GM12892 (cell line): ENCODE measurements at places on chromosomes 11 and 22.

DNA sequence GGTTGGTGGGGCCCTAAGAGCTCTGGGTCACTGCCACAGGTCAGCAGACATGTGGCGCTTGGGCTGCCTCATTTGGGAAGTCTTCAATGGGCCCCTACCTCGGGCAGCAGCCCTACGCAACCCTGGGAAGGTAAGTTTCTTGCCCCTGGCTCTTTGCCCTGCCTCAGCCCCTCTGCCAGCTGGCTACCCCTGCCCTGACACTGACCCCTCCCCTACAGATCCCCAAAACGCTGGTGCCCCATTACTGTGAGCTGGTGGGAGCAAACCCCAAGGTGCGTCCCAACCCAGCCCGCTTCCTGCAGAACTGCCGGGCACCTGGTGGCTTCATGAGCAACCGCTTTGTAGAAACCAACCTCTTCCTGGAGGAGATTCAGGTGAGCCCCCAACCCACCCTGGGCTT is 1.9 kb downstream of the SCYL1 start:
- peak; percentile 4 for DNase-seq

DNA sequence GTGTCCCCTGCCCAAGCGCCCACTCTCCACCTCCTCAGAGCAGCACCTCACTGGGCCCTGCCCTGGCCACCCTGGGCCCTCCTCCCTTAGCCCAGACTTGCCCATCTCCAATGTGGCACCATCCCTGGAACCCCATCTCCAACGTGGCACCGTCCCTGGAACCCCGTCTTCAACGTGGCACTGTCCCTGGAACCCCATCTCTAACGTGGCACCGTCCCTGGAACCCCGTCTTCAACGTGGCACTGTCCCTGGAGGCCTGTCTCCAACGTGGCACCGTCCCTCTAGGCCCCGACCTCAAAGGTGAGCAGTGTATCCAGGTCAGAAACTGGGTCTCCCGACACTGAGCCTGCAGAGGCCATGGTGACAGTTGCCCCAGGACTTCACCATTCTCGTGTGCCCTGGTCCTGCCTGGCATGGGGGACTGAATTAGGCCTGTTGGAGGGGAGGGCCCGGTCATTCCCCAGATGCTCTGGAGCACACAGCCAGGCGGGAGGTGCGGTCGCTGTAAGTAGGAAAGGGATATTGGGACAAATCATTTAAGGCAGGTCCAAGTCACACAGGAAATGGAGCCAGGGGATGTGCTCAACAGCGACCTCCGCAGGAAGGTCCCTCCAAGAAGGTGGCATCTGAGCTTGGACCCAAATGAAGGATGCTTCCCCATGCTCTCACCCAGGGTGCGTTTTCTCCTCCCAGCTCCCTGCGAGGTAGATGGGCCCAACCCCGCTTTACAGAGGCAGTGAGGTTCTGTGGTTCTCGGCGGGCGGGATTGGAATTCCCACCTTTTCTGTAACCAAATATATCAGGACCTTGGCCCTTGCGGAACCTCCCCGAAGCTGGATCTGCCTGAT is 2.4 kb upstream of the CTSD start:
- no peak for DNase-seq

DNA sequence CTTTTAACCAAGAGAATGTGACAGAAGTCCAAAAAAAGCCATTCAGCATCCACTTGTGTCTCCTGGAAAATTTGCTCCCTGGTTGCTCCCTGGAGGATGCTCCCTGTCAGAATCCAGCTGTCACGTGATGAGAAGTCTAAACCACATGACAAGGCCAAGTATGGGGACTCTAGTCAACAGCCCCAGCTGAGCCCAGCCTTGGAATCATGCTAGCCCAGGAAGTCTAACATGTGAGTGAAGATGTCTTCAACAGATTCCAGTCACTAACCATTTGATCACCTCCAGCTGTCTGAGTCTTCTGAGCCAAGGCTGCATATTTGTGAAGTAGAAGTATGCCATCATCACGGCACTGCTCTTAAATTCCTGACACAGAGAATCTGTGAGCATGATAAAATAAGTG is 4.2 kb downstream of the OR56B4 start:
- DNase-seq = no peak

GRCh38 chr11:116042146-116042545 is 537.9 kb upstream of the CADM1 start:
- DNase-seq = no peak

GRCh38 chr11:109121173-109121932 is 300.6 kb upstream of the C11orf87 start:
- DNase-seq = no peak

DNA sequence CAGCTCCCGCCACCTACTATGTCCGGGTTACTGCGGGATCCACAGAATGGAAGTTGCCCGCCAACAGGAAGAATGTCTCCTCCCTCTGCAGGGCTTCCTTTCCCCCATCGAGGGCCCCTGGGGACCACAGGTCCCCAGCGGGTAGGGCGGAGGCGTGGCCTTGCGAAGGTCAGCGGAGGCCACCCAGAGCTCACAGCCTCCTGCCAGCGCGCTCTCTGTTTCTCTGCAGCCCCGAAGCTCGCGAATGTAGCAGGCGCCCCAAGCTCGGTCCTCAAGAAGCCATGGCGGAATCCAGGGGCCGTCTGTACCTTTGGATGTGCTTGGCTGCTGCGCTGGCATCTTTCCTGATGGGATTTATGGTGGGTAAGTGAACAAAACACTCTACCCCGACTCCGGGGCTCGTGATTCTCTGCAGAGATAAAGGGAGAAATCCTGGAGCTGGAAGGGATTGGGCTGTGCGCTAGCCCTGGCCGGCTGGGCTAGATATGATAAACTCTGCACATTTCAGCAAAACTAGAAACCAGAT is at the start of gene NAALAD2:
NAALAD2 (plus strand) TSS at position 186 of the 526 bp plus-strand sequence; CDS start at position 282, 96 bp downstream.
- DNase-seq = no peak

GRCh38 chr11:66330931-66331330 is 5.3 kb downstream of the RIN1 start:
- no peak for DNase-seq
